ENCODE measurements at places on chromosomes 2 and 18. TPM values are rescaled to one million over a fixed set of nuclear protein-coding genes. Genes with fewer than 3 reads are reported as not detected.
A peak's percentile ranks its signal among the peaks of the same experiment; 100 is the strongest.

DNA sequence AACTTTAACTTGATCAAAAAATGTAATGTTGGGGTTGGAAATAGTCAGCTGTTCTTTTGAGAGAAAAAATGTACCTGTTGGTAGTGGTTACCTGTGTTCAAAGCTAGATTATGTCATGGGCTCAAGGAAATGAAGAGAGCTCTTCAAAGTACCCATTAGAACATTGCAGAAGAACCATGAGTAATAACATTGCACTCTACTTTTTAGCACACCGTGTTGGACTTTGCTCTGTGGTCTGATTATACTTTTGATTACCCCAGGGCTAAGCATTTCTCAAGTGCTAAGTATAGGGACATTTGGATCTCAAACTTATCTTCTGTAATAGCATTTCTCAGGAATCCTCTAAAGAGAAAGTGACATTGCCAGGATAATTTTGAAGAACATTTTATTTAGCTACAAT, 1122.8 kb upstream of the CELF4 start:
- peaks cover 4% of the 10 kb centered on the region for H3K36me3 ChIP-seq
- DNase-seq: no peak
- H3K4me3 ChIP-seq: no peak overlapping the region
- H3K27ac ChIP-seq: no peak overlapping the region

DNA sequence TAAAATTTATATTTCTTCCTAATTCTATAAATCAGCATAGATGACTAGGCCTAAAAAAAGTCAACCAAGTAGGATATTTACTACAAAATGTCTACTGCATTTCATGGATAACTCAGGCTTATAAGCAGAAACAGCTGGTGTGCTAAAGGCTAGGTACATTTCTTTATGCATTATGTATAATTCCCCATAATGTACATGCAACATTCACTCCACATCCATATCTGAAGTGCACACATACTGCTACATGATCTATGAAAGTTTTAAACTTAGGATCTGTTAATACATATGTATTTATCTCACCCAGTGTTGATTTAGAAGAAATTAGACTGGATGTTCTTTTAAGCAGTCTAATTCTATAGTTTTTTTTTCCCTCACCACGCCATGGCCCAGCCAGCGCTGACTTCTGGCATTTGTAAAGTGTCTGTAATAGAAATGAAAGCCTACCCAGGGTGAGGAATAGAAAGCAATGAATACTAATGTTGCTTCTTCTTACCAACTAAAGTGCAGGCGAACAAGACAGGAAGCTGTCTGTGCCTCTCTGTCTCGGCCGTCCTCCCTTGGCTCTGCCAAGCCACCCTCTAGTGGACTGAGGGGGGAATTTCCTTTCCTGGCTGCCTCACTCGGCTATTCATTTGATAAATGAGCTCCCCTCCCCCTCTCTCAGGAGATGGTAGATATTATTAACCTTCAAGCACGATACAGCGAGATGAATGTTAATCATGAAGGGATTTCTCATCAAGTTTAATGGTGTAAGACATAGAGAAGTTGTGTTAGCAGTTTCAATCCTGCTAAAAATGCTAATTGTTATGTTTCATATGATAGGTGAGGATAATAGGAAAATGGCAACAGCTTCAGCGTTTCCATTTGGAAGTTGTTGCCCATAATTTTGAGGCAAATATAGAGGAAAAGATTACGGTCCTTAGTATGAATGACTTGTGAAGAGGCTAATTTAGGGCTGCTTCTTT, 384.5 kb downstream of the MTX2 start:
- no peak for DNase-seq
- H3K4me3 ChIP-seq: no peak overlapping the region
- peaks cover 3% of the 10 kb centered on the region for H3K4me1 ChIP-seq

- H3K27me3 ChIP-seq: no peaks in the 10 kb centered on the region
- no peaks in the 10 kb centered on the region for H3K36me3 ChIP-seq
- no peak for DNase-seq
- H3K4me3 ChIP-seq: no peak overlapping the region
- no peaks in the 10 kb centered on the region for H3K4me1 ChIP-seq
Measured at GRCh38 chr2:172387361-172387760, 40.0 kb upstream of the ITGA6 start.

DNA sequence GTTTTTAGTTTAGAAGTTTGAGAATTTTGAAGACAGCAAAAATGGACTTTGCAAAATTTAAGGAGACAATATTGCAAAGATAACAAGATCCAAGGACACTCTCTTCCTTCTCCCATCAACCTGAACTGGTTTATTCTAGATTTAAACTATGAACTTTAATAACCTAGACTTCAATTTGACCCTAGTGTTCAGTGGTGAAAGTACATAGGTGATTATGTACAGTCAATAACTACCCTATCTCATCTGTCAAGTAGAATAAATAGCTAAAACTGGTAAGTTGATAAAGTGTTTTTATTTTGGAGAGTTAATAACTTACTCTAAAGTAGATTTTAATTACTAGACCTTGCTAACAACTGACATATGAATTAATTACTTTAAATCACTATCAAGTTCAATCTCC, 52.9 kb upstream of the NFE2L2 start:
- no peak overlapping the region for H3K27ac ChIP-seq
- H3K27me3 ChIP-seq: no peaks in the 10 kb centered on the region
- no peaks in the 10 kb centered on the region for H3K36me3 ChIP-seq

DNA sequence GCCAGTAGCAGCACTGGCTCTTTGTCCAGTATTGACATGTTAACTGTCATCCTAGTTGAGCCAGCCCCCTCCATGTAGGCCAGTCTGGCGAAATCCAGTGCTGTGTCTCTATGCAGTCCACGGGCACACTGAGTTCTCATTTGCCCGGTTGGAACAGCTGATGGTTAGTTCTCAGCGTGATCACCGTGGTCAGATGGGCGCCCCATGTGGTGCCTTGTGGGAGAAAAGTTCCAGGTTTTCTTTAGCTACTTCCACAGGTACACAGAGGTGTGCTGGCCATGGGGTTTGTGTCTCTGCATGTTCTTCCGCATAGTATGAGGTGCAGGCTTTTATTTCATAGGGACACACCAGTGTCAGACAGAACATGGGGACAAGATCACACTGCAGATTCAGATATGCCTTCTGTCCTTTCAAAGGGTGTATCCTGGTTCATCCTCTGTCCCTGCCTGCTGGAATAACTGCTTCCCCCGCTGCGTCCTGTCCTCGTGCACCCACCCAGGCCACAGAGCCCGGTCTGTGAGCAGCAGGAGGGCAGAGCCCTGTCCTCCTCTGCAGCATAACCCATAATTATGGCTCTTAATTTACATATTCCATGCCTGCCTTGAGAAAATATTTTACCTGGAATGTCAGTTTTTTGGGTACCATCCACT, 334.1 kb downstream of the GBX2 start:
- DNase-seq: no peak
- H3K27ac ChIP-seq: no peak overlapping the region
- no peaks in the 10 kb centered on the region for H3K4me1 ChIP-seq
- no peaks in the 10 kb centered on the region for H3K36me3 ChIP-seq
- no peak overlapping the region for H3K4me3 ChIP-seq
- H3K27me3 ChIP-seq: no peaks in the 10 kb centered on the region

DNA sequence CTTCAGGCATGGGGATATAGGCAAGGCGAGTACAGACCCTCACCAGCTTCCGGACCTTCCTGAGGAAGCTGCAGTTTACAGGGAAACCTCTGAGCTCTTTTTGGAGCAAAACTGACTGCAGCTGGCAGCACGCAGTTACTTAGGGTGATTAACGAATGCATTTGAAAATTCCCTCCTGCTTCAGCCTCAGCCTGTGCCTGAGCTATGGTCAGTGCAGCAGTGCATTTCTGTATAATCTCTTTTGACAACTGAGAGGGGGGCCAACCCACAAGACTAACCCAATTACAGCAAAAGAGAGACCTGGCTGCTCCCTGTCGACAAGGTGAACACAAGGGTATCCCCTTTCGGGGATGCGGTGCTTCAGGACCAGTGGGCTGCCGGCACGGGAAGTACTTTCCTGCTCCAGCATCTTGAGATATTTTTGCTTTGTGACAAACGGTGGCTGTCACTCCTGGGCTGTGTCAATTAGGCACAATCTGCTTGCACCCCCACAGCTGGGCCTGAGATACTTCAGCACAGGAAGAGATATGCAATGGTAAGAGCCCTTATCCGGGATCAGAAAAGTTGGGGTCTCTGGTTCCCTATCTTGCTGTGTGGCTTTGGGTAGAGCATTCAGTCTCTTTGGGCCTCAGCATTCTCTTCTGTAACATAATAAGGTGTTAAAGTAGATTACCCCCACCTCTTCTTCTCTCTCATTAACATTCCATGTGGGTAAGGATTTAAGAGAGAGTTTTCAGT, 141.0 kb downstream of the TMEM17 start:
- DNase-seq: no peak
- no peak overlapping the region for H3K4me3 ChIP-seq
- H3K36me3 ChIP-seq: no peaks in the 10 kb centered on the region
- no peaks in the 10 kb centered on the region for H3K4me1 ChIP-seq

DNA sequence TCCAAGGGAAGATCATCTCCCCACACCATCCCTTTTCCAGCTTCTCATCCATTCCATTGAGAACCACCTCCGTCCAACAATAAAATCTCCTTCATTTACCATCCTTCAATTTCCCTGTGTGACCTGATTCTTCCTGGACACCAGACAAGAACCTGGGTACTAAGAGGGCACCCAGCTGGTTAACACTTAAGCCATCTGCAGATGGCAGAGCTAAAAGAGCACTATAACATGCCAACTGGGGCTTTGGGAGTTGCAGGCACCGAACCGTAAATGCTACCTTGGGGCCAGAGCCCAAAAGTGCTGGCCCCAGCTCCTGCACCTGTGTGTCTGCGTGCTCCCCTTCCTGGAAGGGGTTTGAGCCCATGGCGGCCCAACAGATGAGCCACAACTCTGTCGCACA, 655.0 kb downstream of the LRP1B start:
- H3K27me3 ChIP-seq: no peaks in the 10 kb centered on the region
- H3K4me1 ChIP-seq: no peaks in the 10 kb centered on the region
- H3K4me3 ChIP-seq: no peak overlapping the region
- H3K36me3 ChIP-seq: no peaks in the 10 kb centered on the region

DNA sequence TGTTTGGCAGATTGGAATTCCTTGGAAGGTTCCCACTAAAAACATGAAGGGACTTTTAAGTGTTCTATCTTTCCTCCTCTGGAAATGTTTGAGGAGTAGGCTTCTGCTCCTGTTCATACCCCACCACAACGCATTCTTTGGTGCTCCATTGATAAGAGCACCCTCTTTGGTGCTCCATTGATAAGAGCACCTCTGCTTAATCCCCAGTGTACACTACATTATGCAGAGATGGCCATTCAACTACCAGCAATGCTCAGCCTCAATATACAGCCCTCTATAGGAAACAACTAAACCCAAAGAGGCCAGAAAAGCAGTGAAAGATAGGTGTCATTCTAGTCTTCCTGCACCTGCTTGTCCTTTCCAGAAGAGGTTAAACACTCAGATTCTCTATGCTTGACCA, 1.8 kb upstream of the CHAC2 start:
- H3K36me3 ChIP-seq: no peaks in the 10 kb centered on the region
- peaks cover 9% of the 10 kb centered on the region for H3K4me1 ChIP-seq
- no peak for DNase-seq
- no peaks in the 10 kb centered on the region for H3K27me3 ChIP-seq

DNA sequence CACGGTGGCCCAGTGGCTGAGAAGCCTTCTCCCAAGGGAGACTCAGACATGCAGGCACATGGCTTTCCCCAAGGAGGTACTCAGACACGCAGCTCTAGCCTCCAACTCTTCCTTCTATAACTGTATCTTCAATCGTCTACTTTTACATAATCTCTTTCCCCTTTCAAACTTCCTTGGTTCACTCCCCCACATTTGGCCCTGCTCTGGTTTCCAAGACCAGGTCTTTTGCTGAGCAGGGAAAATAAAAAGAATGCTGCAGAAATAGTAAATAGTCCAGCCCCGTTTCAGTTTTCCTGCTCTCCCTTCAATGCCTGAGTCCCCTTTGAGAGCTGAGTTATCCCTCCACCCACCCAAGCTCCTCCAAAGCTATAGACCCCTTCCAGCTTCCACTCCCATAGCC, 635.0 kb downstream of the ARHGAP15 start:
- H3K27me3 ChIP-seq: no peaks in the 10 kb centered on the region
- DNase-seq: no peak
- peaks cover 18% of the 10 kb centered on the region for H3K36me3 ChIP-seq
- no peak overlapping the region for H3K27ac ChIP-seq

- H3K27me3 ChIP-seq: no peaks in the 10 kb centered on the region
- no peaks in the 10 kb centered on the region for H3K36me3 ChIP-seq
- no peak overlapping the region for H3K4me3 ChIP-seq
- no peak overlapping the region for H3K27ac ChIP-seq
- H3K4me1 ChIP-seq: peaks cover 35% of the 10 kb centered on the region
Measured at GRCh38 chr18:13619505-13620205, 106.7 kb downstream of the FAM210A start.

DNA sequence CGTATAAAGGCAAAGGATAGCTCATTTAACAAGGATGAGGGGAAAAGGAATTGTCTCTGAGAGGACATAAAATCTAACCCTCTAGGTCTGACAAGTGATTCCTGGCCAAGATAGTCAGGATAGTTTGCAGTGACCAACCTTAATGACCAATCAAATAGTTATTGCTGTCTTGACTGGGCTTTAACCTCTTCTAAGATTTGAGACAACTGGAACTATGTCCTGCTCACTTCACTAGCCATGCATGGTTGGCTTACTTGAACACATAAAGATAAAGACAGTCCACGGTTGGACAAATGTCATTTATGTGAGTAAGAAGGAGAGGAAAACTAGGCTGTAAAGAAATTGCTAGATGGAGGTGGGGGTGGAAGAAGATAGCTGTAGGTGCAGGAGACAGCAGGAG, 53.8 kb downstream of the SCN1A start:
- H3K36me3 ChIP-seq: no peaks in the 10 kb centered on the region
- DNase-seq: no peak
- no peak overlapping the region for H3K4me3 ChIP-seq
- no peaks in the 10 kb centered on the region for H3K4me1 ChIP-seq
- no peak overlapping the region for H3K27ac ChIP-seq

DNA sequence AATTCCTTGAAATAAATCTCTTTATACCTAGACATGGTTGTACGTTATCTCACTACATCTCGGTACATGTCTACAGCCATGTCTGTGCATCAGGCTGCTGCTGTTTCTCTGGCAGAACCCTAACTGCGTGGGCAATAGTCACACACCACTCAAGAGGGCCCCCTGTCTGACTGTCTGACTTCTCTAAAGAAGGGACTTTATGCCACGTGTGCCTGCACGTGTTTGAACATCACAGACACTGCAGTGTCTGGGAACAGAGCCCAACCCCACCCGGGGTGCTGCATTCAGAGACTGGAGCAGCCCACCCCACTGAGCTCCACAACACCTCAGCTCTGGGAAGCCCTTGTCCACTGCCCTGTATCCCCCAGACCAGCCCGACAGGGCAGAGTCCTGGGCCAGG, 55.0 kb downstream of the KIF1A start:
- DNase-seq: no peak
- no peaks in the 10 kb centered on the region for H3K36me3 ChIP-seq
- no peak overlapping the region for H3K27ac ChIP-seq

GRCh38 chr2:70827388-70827787, 7.0 kb upstream of the CLEC4F start:
- peaks cover 58% of the 10 kb centered on the region for H3K4me1 ChIP-seq
- peak overlapping the region; percentile 73 for H3K4me3 ChIP-seq
- peak; percentile 10 for DNase-seq
- H3K27ac ChIP-seq: peak overlapping the region; percentile 89
- no peaks in the 10 kb centered on the region for H3K27me3 ChIP-seq

GRCh38 chr2:135904341-135904989, 28.2 kb upstream of the MCM6 start:
- no peak overlapping the region for H3K4me3 ChIP-seq
- H3K27me3 ChIP-seq: no peaks in the 10 kb centered on the region
- DNase-seq: no peak

- peaks cover 4% of the 10 kb centered on the region for H3K4me1 ChIP-seq
- no peaks in the 10 kb centered on the region for H3K36me3 ChIP-seq
- H3K27ac ChIP-seq: no peak overlapping the region
- H3K27me3 ChIP-seq: no peaks in the 10 kb centered on the region
- H3K4me3 ChIP-seq: no peak overlapping the region
Measured at GRCh38 chr2:7887441-7887840, 794.4 kb upstream of the ID2 start.

Gene ERMN
- 7.4 TPM for total RNA-seq

Gene C1QL2
- not detected for total RNA-seq
